ENCODE measurements at places on chromosomes 7 and 10. TPM values are rescaled to one million over a fixed set of nuclear protein-coding genes. Genes with fewer than 3 reads are reported as not detected.

The CLEC5A gene
- total RNA-seq: 0.40 TPM

GRCh38 chr10:29865700-29866355 lies 193.6 kb downstream of the JCAD start:
- no peak overlapping the region for H3K27ac ChIP-seq
- no peak for DNase-seq
- H3K36me3 ChIP-seq: no peaks in the 10 kb centered on the region

DNA sequence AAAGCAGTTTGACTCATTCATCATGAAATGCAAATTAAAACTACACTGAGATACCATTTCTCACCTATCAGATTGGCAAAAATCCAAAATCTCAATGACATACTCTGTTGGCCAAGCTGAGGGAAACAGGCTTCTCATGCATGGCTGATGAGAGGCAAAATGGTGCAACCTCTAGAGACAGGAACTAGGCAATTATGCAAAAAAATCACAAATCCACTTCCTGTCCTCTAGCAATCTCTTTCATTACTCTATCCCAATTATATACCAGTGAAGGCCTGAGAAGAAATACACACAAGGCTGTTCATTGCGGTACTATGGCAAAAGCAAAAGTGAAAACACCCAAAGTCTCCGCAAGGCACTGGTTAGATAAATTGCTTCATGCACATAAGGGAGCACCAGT lies 25.9 kb upstream of the PTPRN2 start:
- H3K4me3 ChIP-seq: no peak overlapping the region
- no peaks in the 10 kb centered on the region for H3K4me1 ChIP-seq
- DNase-seq: no peak
- no peaks in the 10 kb centered on the region for H3K27me3 ChIP-seq

DNA sequence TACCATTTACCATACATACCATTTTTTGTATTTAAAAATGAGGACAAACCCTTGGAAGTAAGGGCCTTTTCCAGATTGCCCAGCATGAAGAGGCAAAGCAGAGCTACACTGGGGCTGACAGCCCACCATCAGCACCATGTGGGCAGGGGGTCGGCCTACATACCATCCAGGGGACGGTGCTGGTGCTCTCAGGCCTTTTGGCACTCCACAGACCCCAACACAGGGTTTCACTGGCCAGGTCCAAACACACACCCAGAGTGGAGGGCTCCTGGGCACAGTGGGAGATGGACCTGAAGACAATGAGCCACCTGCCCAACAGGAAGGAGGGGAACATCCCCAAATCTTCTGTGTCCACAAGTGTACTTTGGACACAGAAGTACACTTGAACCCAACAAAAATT lies 69.2 kb upstream of the CAMK2B start:
- H3K4me1 ChIP-seq: peaks cover 3% of the 10 kb centered on the region
- H3K27me3 ChIP-seq: no peaks in the 10 kb centered on the region
- no peak overlapping the region for H3K27ac ChIP-seq
- no peak overlapping the region for H3K4me3 ChIP-seq
- no peaks in the 10 kb centered on the region for H3K36me3 ChIP-seq

GRCh38 chr10:71274901-71275796 lies 43.9 kb upstream of the SLC29A3 start:
- H3K27me3 ChIP-seq: no peaks in the 10 kb centered on the region
- H3K4me1 ChIP-seq: peaks cover 8% of the 10 kb centered on the region
- H3K4me3 ChIP-seq: no peak overlapping the region
- H3K27ac ChIP-seq: no peak overlapping the region

GRCh38 chr7:70416347-70416985 lies 715.5 kb upstream of the GALNT17 start:
- H3K27ac ChIP-seq: no peak overlapping the region
- H3K36me3 ChIP-seq: no peaks in the 10 kb centered on the region
- H3K4me1 ChIP-seq: no peaks in the 10 kb centered on the region
- H3K4me3 ChIP-seq: no peak overlapping the region
- DNase-seq: no peak

The STAG3 gene
- 0.32 TPM for total RNA-seq

The MOGAT3 gene
- total RNA-seq: not detected
